Posterior cingulate gyrus (tissue), 11 donors: ENCODE measurements at places on chromosomes 2 and 18.

DNA sequence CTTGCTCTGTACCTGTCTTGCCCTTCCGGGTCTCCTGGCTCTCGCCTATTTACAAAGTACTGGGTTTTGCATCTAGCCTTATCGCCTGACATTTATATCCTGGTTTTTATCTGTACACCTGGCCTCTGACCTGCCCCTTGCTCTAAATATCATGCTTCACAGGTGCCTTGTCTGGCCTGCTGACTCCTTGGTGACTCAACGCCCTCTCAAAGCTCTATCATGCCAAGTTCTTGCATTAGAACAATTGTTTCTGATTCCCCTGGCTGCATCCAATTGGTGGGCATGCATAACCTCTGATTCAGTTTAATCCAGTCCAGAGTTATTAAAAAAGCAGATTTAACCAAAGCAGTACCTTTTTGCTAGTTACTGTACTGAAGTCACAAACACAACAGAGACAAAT, 113.9 kb upstream of the CCDC68 start:
- DNase-seq: no peak

DNA sequence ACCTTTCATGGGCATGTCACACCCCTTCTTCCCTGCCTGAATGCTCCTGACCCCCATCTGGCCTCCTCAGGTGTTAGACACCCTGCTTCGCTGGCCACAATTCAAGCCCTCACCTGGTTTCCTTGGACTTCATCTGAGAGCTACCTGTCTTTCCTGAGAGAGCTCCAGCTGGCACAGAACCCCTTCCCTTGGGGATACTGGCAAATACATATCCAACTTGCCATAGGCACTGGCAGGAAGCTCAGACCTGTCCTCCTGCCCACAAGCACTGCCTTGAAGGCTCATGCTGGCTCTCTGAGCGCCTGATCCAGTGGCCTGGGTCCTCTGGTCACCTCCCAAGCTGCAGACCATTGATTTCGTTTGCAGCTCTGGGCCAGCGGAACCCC, 74.1 kb upstream of the MAP4K3 start:
- DNase-seq: no peak

DNA sequence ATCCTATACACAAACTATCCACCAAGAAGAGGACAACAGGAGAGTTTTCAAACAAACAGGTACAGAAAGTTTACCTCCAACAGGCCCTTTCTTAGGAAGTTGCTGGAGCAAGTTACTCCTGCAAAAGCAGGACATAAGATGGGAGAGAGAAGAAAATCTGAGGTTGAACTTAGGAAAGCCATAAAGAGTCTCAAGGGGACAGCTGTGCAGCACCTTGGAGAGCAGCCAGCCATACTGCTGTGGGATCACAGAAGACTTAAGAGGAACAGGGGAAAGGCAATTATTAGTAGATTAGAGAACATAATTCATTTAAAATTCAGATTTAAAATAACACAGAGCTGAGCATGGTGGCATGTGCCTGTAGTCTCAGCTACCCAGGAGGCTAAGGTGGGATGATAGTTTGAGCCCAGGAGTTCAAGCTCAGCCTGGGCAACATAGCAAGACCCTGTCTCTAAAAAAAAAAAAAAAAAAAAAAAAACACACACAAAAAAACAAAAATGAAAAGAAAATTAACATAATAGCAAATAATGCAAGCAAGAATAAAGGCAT, 148.1 kb upstream of the SIX3 start:
- no peak for DNase-seq

- no peak for DNase-seq
Observed at GRCh38 chr2:143974262-143974661, 545.7 kb downstream of the ZEB2 start.

DNA sequence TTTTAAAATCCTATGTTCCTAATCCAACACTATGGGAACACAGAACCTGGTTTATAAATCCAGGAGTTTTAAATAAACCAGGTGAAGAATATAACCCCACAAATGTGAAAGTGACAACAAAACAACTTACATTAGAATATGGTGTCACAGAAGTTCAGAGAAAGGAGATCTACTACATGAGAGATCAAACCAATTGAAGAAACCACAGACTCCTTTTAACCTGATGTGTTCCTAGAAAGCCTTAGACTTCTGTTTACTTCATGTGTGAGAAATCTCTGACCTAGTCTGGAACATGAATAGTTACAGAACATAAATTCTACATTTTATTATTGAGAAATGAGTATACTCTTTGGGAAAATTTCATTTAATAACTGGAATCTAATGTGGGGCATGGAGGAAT, 165.3 kb downstream of the FTCDNL1 start:
- no peak for DNase-seq

DNA sequence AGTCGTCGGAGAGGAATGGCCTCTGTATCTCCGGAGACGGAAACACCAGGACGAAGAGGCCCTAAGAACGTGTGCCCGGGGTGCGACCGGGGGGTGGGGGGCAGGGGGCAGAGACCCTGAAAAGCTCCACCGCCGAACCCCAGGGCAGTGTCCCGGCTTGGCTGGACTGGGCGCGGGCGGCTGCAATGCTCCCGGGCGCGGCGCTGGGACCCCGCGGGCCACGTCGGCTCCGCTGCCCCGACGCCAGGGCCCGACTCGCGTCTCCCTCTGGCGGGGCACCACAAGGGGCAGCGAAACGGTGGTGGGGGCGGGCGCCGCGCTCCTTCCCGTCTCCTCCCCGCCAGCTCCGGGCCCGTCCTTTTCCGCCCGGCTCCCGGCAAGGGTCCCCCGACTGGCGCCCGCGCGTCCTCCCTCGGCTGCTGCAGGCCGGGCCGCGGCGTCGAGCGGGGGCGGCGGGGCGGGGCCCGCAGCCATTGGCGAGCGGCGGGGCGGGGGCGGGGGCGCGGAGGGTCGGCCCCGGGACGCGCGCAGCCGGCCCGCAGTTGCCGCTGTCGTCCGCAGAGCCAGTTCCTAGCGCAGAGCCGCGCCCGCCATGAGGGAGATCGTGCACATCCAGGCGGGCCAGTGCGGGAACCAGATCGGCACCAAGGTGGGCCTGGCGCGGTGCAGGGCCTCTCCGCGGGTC, at the start of gene TUBB6:
Gene TUBB6 (plus strand): TSS at position 541 of the 685 bp plus-strand sequence. CDS start 52 bp downstream, at position 593.
- peak; percentile 60 for DNase-seq

GRCh38 chr2:223613017-223613950, 11.1 kb upstream of the SCG2 start:
- peak; percentile 94 for DNase-seq

GRCh38 chr2:134021830-134022524, 231.9 kb upstream of the MGAT5 start:
- DNase-seq: no peak

GRCh38 chr2:233439191-233439590, 84.9 kb downstream of the DGKD start:
- DNase-seq: peak; percentile 81

- DNase-seq: no peak
Observed at GRCh38 chr18:79046522-79046921, 22.7 kb upstream of the ATP9B start.

DNA sequence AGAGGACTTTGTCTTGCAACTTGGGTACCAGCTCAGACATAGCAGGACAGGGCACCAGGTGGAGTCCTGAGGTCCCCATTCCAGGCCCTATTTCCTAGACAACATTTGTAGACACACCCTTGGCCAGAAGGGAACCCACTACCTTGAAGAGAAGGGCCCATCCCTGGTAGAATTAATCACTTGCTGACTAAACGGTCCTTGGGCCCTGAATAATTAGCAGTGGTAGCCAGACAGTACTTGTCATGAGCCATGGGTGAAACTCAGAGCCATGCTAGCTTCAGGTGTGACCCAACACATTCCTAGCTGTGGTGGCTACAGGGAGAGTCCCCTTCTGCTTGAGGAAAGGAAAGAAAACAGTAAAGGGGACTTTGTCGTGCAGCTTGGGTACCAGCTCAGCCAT, 28.5 kb upstream of the ACTR2 start:
- DNase-seq: no peak

- DNase-seq: no peak
Observed at GRCh38 chr18:43620936-43621335, 343.6 kb upstream of the SYT4 start.

DNA sequence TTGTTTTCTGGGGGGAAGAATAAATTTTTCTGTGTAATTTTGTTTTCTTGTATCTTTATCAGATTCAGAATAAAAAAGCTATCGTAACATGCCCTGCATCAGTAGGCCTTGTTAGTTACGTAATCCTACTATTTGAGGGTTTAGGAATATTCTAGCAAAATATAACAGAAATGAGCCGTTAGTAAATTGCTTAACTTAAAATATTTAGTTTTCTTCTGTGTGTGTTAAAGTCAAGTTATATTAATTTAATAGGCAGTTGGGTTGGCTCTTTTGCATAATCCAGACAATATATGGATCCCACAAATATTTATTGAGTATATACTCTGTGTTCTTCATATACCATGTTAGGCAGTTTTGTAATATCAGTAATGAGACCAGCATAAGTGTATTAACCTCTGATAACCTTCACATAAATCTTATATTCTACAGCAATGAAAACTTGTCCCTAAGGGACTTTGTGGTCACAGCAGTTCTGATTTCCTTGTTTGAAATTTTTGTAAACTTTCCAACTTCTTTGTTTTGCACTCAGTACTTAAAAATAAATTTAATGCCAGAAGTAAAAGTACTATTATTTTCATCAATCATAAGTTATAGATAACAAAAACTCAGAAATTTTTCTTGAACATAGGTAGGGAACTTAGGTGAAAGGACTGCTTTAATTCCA, 151.9 kb downstream of the FMNL2 start:
- no peak for DNase-seq

DNA sequence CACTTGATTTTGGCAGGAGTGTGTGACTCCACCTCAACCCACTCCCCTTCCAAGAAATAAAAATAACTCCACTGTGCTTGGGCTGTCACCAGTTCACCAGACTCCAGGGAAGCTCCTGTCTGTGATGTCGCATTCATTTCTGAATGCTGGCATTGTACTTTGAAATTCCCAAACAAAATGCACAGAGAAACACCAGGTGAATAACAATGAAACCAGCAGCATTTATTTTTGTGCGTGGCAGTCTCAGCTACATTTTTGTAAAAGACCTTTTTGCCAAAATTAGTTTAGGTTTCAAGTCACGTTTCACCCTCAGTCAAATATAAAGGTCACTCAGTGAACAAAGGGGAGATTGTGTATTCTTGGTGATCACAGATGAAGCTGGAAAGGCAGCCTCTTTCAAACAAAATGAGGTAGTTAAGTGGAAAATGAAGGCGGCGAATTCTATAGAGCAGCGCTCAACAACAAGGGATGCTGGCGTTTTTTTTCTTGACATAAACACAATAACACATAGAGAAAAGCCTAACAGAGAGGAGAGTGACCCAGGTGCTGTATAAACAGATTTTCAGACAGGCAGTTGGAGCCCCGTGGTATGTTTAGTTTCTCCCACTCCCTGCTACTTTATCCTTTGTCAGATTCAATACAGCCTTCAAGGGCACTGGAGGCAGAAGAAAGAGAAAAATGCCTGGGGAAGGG, 210.3 kb upstream of the GCFC2 start:
- no peak for DNase-seq

DNA sequence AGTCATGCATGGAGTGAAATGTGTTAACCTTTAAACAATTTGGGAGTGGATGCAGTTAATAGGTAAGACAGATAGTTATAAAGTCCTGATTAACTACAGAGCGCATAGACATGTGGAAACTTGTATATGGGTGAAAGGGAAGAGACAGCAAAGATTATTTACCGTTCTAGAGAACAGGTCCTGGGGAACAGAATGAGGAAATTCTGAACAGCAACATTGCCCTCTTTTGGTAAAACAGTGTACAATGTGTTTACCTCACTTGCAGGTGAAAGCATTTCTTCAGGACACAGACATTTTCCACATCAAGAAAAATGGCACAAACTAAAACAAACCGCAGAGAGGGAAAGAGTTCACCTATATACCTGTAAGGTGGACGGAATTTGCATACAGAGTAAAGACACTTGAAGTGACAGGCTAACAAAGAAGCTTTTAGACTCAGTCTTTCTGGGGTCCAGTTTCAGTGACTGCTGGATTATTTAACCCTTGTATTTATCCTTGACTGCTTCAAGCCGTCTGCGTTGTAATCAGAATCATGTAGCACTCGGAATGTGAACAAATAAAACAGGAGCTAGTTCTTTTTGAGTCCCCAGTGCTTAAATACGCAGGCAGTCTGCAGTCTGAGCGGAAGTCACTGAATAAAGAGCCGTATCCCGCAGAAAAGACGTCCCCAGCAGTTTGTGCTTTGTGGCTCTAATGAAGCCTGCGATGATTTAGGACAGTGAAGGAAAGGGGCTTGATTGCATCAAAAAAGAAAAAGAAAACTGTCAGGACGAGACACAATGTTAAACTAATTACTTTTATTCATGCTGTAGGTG, 364.8 kb upstream of the GALNT5 start:
- DNase-seq: no peak

GRCh38 chr2:172215172-172215935, 112.7 kb upstream of the DLX2 start:
- no peak for DNase-seq

- peak; percentile 20 for DNase-seq
Observed at GRCh38 chr18:58894930-58895329, 30.3 kb downstream of the ZNF532 start.

- no peak for DNase-seq
Observed at GRCh38 chr18:25171334-25171733, 180.6 kb downstream of the ZNF521 start.

- no peak for DNase-seq
Observed at GRCh38 chr2:130355172-130355577, 681 bp upstream of the PTPN18 start.

DNA sequence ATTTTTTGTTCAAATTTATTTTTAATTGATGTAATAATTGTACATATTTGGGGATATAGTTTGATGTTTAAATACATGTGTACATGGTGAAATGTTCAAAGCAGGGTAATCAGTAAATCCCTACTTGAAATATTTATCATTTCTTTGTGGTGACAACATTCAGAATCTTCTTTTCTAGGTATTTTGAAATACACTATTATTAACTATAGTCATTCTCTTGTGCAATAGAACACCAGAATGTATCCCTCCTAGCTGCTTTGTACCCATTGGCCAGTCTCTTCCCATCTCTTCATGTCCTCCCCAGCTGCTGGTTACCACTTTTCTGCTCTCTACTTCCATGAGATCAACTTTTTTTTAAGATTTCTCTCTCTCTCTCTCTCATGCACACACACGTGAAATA, 126.5 kb downstream of the ZNF407 start:
- no peak for DNase-seq

GRCh38 chr2:24492421-24493279, 1.6 kb downstream of the NCOA1 start:
- DNase-seq: no peak

- DNase-seq: no peak
Observed at GRCh38 chr2:229249536-229249935, 21.6 kb downstream of the PID1 start.

DNA sequence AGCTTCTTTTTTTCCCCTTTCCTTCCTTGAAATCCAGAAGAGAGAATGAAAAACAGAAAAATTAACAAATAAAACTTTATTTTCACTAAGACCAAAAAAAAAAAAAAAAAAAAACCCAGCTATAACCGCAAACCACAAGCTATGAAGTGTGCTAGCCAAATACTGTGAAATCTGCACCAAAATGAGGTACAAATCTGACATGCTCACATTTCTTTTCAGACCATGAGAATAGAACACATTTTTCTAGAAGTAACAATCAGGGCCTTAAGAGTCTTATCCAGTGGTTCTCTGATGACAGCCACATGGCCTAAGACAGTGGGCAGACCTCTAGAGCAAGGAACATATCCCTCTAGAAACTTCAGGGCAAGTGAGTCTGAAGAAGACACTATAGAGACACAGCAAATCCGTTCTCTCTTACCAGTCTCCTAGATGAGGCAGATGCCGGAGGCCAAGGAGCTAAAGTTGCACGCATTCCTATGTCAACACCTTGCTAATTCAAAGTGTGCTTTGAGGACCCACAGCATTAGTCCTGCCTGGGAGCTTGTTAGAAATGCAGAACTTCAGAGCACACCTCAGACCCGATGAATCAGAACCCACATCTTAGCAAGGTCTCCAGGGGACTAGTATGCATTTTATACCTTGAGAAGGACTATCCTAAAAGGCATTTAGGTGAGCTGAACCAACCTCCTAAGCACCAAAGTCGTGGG, 317.1 kb downstream of the MYCN start:
- no peak for DNase-seq
